ENCODE measurements at places on chromosomes 4 and X.

GRCh38 chr4:119035951-119036737 is 99.5 kb upstream of the MYOZ2 start:
- no peak for DNase-seq

GRCh38 chrX:115427861-115428410 is 133.0 kb upstream of the PLS3 start:
- no peak for DNase-seq

- DNase-seq = no peak
Observed at GRCh38 chr4:183988874-183989273, 83.8 kb downstream of the STOX2 start.

DNA sequence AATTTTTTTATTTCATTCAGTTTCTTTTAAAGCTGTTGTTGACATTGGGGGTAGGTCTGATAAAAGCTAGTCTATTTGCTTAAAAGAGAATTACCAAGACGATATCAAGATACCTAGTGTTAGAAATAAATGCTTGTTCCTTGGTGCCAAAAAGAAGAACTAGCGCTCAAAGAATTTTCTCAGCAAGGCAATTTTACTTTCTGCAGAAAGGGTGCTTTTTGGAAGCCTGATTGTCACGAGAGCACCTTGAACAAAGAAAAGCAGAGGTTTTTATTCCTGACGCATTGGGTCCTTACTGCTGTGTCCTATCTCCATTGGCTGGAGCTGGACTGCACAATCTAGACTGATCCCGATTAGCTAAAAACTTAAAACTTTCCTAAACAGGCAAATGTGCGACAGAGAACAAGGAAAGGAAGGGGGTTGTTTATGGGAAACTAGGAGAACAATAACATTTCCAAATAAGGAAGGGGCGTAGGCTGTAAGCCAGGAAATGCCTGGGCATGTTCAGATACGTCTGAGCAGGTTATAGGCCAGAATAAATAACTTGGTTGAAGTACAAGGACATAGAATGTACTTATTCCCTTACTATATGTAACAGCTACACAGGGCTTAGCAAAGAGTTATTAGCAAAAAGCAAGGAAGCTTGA is 50.3 kb upstream of the STPG2 start:
- DNase-seq = no peak

DNA sequence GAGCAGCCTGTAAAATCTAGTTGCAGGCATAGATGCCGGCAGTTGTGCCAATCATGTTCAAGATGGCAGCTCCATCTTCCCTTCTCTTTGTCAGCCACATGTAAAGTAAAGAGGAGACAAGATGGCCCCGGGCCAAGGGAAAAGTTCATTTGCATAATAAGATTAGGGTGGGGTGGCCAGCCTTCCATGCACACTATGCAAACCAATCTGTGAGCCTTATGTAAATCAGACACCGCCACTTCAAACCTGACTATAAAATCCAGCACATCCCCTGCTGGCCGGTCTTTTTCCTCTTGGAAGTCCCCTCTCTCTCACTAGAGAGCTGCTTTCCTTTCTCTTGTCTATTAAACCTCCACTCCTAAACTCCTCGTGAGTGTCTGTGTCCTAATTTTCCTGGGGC is 78.9 kb upstream of the CBR4 start:
- DNase-seq = no peak

DNA sequence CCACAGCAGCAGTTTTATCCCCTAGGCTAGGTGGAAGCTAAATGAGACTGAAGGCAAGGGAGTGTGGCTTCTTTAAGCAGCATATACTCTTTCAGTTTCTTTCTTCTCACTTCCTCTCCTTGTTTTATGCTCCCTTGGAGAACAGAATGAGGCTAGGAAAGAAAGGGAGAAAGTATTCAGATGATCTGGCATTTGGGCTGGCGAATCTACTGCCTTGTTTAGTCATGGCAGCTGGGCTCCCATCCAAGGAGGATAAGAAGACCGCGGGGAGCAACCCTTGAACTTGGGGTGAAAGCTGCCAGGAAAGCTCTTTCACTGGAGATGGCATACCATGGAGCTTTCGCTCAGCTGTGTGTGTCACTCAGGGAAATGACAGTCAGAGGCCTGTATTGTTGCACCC is 72.1 kb downstream of the ARHGEF38 start:
- no peak for DNase-seq

DNA sequence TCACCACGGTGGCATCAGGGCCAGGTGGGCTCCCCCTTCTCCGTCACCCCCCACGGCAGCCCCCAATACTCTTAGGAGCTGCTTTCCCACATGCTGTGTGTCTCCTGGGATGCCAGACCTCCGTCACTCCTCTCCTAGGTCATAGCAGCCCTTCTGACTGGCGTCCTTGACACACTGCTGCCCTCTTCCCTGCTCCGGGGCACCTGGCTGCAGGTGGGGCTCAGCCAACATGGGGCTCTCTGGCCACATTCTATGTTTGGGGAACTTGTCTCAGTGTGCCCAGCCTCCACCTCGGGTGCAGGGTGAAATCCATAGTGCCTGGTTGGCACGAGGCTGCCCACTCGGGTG is 13.8 kb downstream of the TMEM175 start:
- DNase-seq = no peak

DNA sequence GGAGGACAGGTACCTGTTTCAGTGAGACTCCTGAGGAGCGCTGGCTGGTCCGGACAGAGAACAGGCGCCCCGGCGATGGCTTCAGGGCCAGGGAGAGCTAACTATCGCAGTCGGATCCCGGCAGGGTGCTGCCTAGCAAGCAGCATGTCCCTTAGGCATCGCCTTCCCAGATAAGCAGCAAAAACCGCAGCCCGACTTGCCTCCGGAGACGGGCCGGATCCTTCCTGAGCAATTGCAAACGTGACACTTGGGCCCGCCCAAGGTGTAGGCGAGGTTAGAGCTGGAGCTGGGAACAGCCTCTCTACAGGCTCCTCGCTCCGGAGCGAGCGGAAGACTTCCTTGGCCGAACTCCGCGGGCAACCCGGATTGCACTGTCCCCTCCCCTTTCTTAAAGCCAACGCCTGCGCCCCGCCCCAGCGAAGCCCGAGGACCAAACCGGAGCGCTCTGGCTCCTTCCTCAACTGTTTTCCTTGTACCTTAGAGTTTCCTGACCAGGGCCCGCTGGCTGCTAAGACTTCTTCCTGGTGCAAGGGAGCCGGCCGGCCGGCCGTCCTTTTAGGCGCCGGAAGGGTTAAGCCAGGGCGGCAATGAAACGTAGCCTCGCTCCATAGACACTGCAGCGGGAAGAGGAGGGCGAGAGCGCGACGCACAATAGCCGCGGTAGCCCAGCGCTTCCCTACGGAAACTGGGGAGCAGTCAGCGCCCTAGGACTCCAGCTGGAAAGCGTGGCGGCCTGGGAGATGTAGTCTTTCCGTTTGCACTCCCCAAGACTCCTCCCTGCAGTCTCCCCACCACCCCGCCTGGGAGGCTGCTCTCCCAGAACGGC is at the start of gene OPHN1:
Gene OPHN1, minus strand, starts transcription at position 341 of the 826 bp plus-strand sequence. CDS start 475 bp downstream, outside the sequence.
- DNase-seq = peak; percentile 59

DNA sequence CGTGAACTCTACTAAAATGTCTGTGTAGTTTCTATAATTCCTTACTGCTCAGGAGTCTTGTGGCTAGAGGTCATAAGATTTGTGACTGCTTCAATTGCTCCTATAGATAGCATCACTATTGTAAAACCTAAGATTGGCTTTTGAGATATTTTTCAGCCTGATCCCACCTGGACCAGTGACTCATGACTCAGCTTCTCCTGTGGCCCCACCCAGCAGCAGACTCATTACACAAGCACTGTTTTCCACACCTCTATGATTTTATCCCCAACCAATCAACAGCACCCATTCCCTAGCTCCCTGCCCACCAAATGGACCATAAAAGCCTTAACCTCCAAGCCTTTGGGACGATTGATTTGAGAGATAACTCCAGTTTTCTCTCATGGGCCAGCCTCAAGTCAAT is 1157.0 kb upstream of the INTU start:
- no peak for DNase-seq

DNA sequence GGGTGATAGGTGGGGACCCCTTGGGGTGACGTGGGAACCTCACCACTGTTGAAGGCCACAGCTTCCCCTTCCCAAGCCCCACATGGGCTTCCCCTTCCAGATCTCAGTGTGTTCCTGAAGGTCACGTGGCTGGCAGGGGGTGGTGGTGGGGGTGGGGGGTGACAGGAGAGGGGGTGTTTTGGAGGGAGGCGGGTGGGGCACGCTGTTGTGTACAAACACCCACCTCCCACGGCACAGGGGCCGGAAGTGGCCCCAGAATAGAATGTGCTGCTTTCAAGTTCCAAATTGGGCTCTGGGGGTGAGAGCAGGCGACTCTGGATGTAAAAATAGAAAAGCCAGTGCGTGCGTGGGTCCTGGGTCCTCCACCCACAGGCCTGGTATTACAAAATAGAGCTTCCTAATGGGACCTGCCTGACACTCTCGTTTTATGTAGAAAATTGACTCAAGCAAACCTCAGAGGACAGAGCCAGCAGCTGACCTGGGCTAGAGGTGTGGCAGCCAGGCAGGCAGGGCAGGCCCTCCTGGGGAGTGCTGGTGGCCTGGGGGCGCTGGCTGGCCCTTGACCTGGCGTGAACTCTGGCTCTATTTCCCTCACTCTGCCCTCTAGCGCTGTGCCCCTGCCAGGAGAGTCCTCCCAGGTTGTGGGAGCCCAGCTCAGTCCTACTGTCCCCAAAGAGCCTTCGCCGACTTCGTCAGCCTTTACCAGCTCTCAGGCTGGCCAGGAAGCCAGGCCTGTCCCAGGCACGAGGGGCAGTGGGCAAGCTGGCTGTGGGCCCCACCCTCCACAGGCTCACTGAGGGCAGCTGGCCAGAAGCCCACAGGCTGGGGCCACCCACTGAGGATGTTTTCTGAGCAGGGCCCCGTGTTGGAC is 5.4 kb upstream of the SH3BP2 start:
- no peak for DNase-seq

GRCh38 chrX:134746410-134746785 is 88.1 kb upstream of the PLAC1 start:
- no peak for DNase-seq

- no peak for DNase-seq
Observed at GRCh38 chrX:110168585-110168984, 149.3 kb downstream of the AMMECR1 start.

DNA sequence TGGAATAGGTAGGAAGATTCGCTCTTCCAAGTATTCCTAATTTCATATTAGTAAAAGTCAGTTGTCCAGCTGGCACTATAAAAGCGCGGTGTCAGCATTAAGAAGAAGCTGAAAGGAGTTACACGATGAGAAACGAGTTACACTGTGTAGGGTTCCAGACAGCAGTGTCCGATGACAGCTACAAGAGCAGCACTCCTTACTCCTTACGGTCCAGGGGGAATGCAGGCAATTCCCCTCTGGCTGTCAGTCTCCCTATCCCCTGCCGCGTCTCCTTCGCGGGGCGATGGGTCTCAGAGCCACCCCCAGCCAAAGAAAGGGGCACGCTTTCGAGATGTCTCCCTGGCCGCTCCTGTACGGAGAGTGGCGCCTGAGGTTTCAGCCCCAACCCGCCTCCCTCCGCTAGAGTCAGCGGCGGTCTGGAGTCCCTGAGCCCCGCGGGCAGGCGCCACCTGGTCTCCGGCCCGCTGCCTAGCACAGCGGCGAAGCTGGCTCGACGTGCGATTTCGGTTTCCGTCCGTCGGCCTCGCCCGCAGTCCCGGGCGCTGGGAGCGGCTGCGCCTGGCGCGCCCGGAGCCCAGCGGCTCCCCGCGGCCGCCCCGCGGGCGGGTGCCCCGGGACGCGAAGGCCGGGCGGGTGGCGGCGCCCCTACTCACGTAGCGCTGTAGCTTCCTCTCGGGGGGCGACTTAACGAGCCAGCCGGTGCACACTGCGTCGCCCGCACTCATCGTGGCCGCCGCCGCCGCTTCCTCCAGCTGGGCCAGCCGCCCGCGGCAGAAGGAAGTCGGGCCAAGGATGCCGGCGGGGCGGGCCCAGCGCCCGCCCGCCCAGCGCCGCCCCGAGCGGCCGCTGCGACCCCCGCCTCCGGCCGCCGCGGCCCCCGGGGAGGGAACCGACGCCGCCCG is at the start of gene GAB3:
Gene GAB3, minus strand, starts transcription at position 777 of the 902 bp plus-strand sequence. Its CDS starts 52 bp downstream, at position 725.
- DNase-seq = no peak

GRCh38 chrX:68669094-68669860 is 21.8 kb downstream of the STARD8 start:
- peak; percentile 12 for DNase-seq

GRCh38 chr4:184437565-184438265 is 36.6 kb downstream of the IRF2 start:
- no peak for DNase-seq

GRCh38 chr4:112978691-112979472 is 70.6 kb upstream of the ANK2 start:
- no peak for DNase-seq

- no peak for DNase-seq
Observed at GRCh38 chr4:105933083-105933482, 37.8 kb downstream of the NPNT start.

DNA sequence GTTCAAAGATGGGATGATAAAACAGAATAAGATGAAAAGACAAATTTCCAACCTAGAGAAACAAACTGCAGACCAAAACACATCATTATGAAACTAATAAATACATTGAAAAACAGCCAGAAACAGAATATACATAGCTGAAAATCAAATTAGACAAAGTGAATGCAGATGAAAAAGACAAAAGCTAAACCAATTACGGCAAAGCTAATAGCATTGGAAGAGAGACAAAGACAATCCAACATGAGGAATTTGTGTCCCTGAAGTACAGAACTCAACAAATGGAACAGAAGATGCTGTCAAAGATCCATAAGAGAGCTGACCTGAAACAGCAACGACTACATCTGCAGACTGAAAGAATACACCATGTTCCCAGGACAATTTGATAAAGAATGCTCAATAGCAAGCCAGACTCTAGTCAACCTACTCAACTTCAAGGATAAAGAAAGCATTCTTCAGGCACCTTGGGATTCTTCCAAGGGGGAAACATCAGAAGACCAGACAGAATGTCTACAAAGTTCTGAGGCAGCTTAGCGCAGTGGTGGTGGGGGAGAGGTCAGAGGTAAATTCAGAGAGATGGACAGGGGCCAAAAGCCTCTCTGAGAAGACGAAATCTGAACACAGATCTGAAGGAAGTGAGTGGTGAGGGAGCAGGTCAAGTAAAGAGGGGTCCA is 27.4 kb upstream of the IRAK1 start:
- no peak for DNase-seq

DNA sequence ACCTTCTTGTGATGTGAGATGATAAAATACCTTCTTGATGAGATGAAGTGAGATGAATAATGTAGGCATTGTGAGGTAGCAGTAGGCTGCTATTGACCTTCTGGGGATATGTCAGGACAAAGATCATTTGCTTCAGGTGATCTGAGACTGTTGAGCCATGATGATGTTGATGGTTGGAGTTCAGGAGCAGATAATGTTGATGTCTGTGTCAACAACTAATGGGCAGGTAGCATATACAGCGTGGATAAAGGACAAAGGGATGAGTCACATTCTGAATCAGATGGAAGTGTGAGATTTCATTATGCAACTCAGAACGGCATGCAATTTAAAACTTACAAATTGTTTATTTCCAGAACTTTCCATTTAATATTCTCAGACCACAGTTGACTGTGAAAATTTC is 57.3 kb downstream of the RAP1GDS1 start:
- no peak for DNase-seq
